ENCODE measurements at places on chromosomes 2 and 18. TPM values are rescaled to one million over a fixed set of nuclear protein-coding genes. Genes with fewer than 3 reads are reported as not detected.

GRCh38 chr2:59301466-59302402 lies 1060.6 kb upstream of the FANCL start:
- peak; percentile 68 for DNase-seq

GRCh38 chr18:77346208-77346810 lies 96.7 kb downstream of the GALR1 start:
- no peak for DNase-seq

The RBKS gene
- polyA plus RNA-seq = 28.0 TPM

The DSG1 gene
- not detected for polyA plus RNA-seq

The VWA3B gene
- polyA plus RNA-seq = 1.2 TPM

The CRIM1 gene
- polyA plus RNA-seq = 14.8 TPM

The ITPRIPL1 gene
- polyA plus RNA-seq = not detected

Data from sigmoid colon (tissue), 7 donors.